ENCODE measurements at places on chromosomes 3 and 15.

DNA sequence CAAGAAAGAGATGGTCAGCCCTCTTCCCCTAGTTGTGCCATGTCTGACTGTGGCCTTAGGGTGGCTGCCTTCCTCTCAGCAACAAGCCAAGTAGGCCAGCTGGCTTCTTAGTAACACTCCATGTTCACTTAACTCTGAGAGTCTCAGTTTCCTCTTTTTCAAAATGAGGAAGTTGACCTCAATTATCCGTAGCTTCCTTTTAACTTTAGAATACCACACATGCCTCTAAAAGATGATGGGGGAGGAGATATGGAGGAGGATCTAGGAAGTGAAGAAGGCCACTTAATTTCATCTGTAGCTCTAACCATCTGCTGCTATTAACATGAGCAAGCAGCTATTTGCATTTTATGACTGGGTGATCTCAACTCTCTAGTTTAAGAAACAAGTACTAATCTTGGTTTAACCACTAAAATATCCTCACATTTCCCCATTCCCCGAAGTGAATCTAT, 32.9 kb downstream of the CD200R1L start:
- no peak for DNase-seq

DNA sequence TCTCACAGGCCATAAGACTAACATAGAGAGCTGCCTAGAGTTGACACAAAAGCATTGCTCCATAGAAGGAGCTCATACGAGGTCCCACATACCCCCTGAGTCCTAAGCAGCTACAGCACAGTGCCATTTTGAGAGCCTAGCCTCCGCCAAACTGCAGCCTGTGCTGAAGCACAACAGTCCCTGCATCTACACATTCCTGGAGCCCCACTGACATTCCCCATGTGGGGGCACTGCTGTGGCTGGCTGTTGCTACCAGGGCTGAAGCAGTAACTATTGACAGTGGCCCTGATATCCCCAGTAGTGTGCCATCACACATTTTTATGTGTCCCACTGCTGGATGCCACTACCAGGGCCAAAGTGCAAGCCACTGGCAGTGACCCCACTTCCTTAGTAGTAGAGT, 80.3 kb downstream of the CERS3 start:
- DNase-seq: no peak

DNA sequence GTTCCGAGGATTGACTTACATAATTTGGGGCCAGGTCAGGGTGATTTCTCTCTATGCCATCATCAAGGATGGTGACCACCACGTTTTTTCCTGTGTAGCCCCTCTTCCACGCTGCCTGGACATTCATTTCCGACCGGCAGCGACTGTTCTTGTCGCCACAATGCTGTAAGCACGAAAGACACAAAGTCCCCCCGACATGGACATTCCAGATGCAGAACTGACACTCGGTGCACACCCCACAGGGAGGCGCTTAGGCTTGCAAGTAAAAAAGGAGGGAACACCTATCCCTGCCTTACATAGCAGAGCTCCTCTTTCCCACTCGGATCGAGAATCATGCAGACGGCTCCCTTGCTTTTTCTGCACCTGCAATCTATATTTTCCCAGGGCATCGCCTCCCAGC, 58.2 kb downstream of the PCSK6 start:
- no peak for DNase-seq

DNA sequence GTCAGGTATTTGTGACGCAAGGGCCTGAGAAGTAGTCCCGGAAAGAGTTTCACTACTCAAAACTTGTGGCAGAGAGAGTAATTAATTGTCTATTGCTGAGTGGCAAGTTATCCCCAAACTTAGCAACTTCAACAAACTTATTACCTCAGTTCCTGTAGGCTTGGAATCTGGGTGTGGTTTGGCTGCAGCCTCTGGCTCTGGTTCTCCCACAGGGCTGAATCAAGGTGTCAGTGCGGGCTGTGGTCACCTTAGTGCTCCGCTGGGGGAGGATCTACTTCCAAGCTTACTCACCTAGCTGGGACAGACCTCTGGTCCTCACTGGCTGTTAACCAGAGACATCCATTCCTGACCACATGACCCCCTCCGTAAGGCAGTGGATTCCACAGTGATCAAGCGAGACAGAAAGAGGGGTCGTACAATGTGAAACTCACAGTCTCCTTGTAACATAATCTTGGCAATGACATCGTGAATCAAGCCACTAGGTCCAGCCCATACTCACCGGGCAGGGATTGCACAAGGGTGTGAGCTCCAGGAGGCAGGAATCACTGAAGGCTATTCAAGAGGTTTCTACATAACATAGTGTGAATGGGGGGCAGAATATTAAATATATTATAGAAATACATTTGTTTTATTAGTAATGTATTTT, 138.3 kb downstream of the RYR3 start:
- no peak for DNase-seq

- DNase-seq: no peak
Measured at GRCh38 chr3:46987743-46988401, 8.4 kb downstream of the NBEAL2 start.

- no peak for DNase-seq
Measured at GRCh38 chr3:192434186-192434585, 293.2 kb downstream of the FGF12 start.

DNA sequence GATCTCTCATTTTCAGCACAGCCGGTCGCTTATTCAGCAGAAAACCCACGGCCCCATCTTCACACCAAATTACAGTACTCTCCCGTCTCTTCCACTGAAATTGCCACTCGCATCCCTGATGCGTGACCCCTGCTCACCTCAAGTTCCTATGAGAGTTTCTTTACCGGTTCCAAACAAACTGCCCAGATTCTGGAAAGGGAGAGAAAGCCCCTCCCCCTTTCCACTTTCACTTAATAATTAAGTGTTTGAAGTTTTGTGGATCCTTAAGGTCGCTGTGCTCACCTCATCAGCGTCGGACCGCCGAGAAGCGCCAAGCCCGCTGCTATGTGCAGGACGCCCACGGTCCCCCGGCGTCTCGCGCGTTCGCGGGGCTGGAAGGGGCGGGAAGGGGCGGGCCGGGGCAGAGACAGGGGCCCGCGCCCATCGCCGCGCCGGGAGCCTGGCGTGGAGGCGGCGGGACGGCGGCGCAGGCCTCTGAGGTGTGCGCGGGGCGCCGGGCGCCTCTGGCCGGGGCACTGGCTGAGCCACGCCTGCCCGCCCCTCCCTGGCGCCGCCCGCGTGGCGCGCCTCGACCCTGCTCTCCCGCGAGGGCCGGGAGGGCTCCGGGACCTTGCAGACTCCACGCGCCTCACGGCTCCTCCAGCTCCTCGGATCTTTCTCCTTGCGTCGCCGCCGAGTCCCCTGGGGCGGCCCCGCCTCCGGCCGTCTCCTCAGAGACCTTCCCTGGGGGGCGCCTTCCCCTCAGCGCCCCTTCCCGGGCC, at the start of gene GPR156:
TSS of gene GPR156 (minus strand) at position 476 of the 761 bp plus-strand sequence. CDS start 41,124 bp downstream, outside the sequence.
- DNase-seq: no peak

GRCh38 chr3:14391033-14391432, 11.4 kb upstream of the SLC6A6 start:
- no peak for DNase-seq

DNA sequence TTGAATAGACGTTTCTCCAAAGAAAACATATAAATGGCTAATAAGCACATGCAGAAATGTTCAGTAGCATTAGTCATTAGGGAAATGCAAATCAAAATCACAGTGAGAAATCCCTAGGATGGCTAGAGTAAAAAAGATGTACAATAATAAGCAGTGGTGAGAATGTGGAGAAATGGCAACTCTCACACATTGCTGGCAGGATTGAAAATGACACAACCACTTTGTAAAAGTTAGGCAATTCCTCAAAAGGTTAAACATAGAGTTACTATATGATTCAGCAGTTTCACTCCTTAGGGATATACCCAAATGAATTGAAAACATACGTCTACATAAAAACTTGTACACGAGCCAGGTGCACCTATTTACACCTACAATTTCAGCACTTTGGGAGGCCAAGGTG, 108.7 kb downstream of the ITPR1 start:
- DNase-seq: no peak

GRCh38 chr15:69561071-69561784, 108.6 kb downstream of the RPLP1 start:
- no peak for DNase-seq

DNA sequence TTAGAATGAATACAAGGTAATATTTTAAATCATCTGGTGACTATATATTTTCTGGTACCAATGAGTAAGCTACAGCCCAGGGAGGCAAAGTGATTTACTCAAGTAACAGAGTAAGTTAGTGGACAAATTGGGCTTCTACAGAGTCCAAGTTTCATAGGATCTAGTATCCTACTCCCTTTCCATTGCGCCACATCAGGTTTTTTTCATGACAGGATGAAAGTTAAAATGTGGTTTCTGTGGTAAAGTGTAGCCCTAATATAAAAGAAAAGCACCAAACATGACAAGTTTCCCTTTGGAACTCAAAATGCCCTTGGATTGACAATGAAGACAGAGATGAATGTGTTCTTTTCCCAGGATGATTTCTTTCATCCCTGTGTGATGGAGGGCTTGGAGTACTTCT, 350.8 kb upstream of the ZNF385D start:
- no peak for DNase-seq

- no peak for DNase-seq
Measured at GRCh38 chr3:168250415-168250861, 154.7 kb upstream of the GOLIM4 start.

GRCh38 chr3:149258298-149258697, 36.7 kb upstream of the CP start:
- DNase-seq: no peak

DNA sequence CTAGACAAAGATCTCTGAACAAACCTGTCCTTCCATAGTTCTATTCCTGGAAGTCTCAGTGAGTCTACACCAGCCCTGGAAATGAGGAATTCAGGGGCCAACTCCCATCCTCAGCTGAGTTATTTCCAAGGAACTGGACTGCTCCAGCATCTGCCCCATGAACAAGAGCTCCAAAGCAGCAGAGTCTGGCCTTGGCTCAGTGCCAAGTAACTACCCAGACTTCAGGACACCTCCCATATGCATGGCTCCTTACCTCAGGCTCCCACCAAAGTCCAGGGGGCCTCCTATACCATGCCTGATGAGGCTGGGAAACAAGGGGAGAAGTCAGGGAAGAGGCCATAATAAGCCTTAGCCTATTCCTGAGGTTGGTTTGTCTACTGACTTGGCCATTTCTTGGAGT, 45.0 kb downstream of the FAIM start:
- no peak for DNase-seq

DNA sequence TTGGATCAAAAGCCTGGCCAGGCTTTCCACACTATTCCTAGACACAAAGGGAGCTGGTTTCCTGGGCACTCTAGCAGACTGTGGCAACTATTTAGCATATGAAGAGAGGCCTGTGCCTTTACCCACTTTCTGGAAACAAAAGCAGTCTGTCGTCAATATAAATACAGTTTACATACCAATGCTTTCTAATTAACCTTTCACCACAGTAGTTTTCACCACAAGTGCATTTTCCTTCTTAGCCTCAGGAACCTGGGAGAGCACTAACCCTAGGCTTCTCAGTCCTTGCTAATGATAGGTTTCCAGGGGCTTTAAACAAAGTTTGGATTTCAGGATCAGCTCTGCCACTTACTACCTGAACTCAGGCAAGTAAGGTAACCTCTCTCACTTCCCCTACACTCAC, 499.1 kb downstream of the MAGI1 start:
- no peak for DNase-seq

GRCh38 chr15:69736161-69736560, 283.5 kb downstream of the RPLP1 start:
- DNase-seq: no peak

- DNase-seq: no peak
Measured at GRCh38 chr15:57586661-57587424, 4.9 kb upstream of the MYZAP start.

DNA sequence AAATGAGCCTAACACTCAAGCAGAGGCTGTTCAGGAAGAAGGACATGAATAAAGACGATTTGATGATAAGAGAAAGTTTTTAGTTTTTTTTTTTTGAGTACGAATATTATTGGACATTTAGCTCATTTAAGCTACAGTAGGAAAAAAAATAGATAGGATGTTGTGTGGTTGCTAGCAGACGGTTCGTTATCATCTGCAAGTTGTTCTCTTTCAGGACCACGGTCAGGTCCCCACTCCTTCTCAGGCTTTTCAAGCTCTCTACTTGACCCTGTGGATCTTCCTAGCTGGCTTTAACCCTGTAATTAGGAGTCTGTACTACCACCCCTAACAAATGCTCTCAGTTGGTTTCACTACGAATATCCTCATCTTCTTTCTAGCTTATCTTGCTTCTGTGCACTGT, 1.1 kb downstream of the KCNH8 start:
- DNase-seq: peak; percentile 11
